ENCODE measurements at places on chromosomes 7 and 10.
A peak's percentile ranks its signal among the peaks of the same experiment; 100 is the strongest.

DNA sequence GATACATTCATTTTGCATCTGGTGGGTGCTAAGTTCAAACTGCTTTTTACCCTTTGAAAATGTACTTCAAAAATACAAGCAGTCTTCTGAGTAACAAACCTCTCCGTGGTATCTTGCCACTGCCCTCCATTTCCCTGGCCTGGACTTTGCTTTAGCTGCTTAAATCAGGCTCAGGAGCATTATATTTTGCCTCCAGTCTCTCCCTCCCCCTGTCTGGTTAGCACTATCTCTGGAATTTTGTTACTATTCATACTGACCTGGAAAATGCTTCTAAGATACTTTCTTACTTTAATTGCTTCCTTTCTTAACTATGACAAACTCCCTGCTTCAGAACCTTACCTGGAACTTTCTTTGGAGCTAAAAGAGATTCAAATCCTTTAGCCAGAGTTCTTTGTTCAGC, 369.8 kb downstream of the GFRA1 start:
- no peak for DNase-seq

GRCh38 chr7:104962781-104963180, 51.2 kb upstream of the KMT2E start:
- DNase-seq, result no peak

- no peak for DNase-seq
Measured at GRCh38 chr10:108003061-108003460, 838.6 kb upstream of the SORCS1 start.

- DNase-seq, result no peak
Measured at GRCh38 chr7:80230327-80230726, 95.7 kb downstream of the GNAI1 start.

DNA sequence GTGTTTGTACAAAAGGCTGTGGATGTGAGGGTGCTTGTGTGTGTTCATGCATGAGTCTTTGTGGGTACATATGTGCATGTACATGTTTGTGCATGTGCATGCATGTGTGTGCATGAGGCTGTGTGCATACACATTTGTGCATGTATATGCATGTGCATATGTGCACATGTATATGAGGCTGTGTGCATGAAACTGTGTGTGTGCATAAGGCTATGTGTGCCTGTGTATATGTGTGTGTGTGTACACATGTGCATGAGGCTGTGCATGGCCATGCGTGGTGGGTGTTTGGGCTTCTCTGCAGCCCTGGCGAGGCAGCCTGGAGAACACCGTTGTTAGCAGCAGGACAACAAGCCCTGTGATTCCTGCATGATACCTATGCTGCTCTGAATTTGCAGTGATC, 207.7 kb upstream of the ADCY1 start:
- no peak for DNase-seq

DNA sequence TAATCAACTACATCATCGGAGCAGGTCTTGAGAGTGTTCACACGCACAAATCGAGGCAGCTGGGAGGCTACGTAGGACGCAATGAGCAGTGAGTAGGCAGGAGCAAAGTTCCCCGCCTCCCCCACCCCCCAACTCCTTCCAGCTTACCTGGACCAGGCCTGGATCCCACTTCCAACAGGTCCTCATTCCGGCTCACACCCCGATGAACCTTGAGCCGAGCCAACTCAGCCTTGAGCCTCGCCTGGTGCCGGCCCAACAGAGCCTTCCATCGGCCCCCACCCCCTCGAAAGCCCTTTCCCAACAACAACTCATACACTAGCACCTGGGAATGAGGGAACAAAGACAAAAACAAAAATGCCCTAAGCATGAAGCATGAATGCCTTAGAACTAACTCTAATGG, 1.2 kb downstream of the NSUN5 start:
- no peak for DNase-seq

DNA sequence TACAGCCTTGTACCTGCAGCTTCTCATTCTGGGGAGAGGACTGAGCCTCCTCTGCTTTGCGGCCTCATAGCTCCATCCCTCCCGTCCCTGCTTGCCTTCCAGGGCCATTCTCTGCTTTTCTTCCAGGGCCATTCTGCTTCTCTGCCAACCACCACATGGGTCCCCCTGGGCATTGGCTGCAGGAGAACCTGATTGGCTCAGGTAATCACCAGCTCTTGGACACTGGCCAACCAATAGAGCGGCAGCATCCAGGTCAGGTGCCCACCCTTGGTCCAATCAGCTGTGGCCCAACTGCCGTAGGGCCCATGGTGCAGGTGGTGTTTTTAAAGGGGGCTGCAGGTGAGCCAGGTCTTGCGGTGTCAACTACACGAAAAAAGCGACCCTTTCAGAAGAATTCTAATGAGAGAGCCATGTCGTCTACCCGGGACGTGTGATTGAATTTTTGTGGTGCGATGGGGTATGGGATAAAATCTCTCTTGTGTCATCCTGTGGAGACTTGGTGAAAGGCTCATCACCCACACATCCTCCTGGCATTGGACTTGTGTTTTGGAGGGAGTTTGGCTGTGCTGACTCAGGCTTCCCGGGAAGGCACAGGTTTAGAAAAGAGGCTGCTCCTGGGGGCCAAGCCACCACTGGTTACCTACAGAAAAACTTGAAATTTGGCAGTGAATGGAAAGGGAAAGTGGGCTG, 46.0 kb upstream of the PODXL start:
- DNase-seq, result no peak

GRCh38 chr10:111295788-111296187, 219.0 kb downstream of the ADRA2A start:
- no peak for DNase-seq

DNA sequence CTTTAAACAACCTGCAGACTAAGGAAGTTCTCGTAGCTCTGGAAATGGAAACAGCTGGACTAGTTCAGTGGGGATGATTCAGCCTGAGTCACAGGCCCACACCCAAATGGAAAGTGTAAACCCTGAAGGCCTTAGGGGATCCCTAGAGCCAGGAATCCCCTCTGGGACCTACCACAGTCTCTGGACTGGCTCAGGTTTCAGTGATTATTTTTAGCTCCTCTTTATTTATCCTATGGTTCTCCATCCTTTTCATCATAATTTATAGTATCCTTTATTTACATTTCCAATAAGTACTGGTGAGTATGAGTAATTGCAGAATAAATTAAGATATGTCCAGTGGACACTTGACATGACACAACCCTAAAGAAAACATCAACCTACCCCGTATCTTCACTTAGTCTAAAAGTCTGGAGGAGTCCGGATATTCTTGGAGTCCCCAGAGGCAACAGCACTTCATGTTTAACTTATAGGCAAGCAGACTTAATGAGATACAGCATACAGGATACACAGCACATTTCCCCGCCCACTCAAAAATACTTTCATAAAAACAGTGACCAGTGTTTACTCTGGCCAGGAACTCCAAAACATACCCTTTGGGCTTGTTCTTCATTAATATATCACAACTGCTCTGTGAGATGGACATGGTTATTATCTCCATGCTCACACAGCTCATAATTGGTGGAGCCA, 28.4 kb upstream of the SEMA3E start:
- no peak for DNase-seq

DNA sequence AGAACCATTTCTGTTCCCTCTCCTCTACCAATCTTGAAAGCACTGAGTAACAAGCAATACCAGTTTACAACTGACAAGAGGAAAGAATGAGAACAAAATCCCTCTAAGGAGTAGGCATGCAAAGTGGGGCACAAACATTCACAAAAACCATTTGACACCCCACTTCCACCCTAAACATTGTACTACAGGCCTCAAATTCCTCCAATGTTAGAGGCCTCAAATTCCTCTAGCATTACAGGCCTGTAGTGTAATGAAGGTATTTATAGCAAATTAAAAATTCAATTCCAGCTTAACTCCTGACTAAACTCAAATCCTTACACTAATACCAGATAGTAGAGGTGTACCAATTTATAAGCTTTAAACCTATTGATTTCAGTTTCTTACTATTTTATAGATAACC, 85.4 kb downstream of the SIRT1 start:
- no peak for DNase-seq

GRCh38 chr7:132390705-132391104, 185.6 kb downstream of the PLXNA4 start:
- peak; percentile 31 for DNase-seq

- DNase-seq, result no peak
Measured at GRCh38 chr7:48832303-48832845, 92.0 kb upstream of the CDC14C start.

DNA sequence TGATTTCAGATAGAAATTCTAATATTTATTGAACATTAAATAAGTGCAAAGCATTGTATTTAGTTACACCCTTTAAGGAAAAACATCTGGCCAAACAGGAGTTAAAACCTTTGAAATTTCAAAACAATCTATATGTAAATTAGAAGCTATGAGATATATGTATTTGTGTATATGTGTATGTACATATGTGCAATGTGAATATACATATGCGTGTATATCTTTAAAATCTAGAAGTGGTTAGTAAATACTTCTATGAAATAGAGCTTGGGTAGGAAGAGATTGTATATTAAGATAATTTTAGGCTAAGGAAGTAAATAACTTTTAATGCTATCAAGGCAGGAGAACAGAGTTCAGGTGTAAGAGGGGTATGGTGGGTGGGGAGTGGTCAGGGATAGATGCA, 9.3 kb downstream of the WEE2 start:
- DNase-seq, result no peak

DNA sequence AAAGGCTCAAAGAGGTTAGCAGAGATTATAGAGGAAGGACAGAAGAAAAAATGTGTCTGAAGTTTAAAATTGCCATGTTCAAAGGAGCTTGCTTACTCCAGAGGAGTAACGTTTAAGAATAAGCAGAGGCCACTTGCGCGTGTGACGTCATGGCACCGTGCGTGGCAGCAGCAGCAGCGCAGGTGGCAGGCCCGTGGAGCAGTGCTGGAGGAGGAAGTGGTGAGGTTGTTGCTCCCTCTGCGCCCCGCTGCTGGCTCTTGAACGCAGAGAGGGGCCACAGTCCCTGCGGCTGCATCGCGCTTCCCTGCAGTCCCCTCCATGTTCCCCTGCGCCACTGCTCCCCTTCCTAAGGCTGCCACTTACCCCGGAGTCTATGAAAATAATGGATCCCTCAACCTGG, 37.5 kb downstream of the GDI2 start:
- DNase-seq, result peak; percentile 83

DNA sequence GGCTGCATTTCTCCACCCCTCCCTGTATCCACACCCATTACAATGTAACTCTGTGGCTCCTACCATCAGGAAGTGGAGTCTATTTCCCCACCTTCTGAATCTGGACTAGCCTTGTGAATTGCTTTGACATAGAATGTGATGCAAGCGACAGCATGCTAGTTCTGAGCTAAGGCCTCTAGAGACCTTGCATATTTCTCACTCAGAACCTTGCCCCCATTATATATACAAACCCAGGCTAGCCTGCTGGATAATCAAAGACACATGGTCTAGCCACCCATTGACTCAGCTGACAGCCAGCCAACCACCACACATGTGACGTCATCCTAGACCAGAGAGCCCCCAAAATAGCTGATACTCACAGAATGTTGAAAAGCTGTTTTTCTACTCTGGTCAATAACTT, 77.9 kb downstream of the CCDC71L start:
- DNase-seq, result no peak

GRCh38 chr7:130632111-130632510, 36.4 kb downstream of the COPG2 start:
- no peak for DNase-seq

GRCh38 chr7:139777948-139778841, at the start of gene HIPK2:
TSS of gene HIPK2 (minus strand) at chr7:139777998. CDS start at chr7:139777623, 375 bp downstream.
- DNase-seq, result peak; percentile 72

- DNase-seq, result no peak
Measured at GRCh38 chr7:12137283-12137682, 73.8 kb upstream of the TMEM106B start.

- DNase-seq, result no peak
Measured at GRCh38 chr7:29369909-29370488, 175.4 kb downstream of the CHN2 start.

DNA sequence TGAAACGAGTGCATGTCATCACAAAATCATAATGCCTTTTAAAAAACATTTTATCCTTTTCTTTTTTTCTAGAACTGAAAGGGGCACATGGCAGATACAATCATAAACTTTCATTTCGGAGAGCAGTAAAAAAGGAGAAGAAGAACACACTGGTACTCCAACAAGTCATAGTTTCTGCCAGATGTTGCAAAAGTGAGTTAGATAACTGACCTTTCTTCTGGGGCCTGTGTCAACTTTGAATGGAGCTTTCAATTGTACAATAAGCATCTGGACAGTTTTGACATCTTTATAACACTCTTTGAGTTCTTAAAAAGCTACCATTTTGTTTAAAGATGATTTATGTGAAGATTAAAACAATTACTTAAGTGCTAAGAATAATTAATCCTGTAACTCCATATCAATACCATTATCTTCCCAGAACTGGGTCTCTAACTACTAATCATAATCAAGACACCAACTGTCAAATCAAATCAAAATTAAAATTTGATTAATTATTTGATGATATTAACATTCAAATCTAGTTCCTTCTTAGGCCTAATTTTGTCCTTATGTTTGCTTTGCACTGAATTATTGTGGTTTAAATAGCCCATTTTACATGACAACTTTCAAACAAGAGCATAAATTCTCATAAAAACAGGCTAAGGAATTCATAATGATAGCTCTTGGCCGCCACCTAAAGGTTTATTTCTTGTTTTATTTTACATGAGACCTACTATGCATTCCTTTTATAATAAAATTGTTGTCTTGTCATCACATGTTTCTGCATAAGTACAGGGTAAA, 19.5 kb upstream of the ITGB8 start:
- no peak for DNase-seq

GRCh38 chr7:27324246-27324645, 81.6 kb downstream of the EVX1 start:
- no peak for DNase-seq

GRCh38 chr7:130942211-130942964, 208.4 kb upstream of the KLF14 start:
- peak; percentile 61 for DNase-seq

GRCh38 chr10:48818081-48818480, 121.6 kb downstream of the LRRC18 start:
- no peak for DNase-seq

- DNase-seq, result no peak
Measured at GRCh38 chr10:126133906-126134656, 237.7 kb downstream of the FANK1 start.

DNA sequence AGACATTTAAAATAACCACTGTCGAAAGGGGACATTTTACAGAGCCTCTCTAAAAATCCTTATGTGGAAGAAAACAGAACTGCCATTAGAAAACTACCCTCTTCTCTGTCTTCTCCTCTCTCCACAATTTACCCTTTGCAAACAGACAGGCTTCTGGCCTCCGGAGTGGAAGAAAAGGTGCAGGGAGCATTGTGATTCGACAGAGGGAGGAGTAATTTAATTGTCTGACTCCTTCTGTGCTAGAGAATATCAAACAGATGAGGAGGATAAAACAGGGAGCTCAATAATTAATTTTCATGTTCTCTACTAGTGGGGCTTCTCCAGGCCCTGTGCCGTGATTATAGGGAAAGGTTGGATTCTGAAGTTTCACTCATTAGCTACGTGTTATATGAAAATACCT, 615.5 kb upstream of the MKI67 start:
- no peak for DNase-seq

DNA sequence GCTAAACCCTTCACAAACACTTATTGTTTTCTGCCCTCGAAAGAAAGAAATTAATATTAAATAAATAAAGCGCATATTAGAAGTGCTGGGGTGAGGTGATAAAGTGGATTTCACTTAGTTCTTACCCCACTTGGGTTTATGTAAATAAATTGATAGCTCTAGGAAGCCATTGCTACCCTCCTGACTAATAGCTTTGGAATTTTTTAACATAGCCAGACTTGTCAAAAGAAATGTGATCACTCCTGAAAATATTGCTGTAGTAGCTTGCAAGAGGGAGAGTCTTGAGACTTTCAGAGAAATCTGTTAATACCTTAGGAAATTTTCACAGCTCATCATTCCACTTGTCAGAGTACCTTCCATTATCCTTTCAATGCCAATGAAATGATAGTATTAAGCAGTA, 7.6 kb downstream of the ARL5B start:
- no peak for DNase-seq

- no peak for DNase-seq
Measured at GRCh38 chr7:84200859-84201258, 6.3 kb upstream of the SEMA3A start.

All from CD4-positive, alpha-beta T cell treated with Interferon gamma for 1 hour (primary cell).